ENCODE measurements at places on chromosomes 7 and 10. TPM values are rescaled to one million over a fixed set of nuclear protein-coding genes. Genes with fewer than 3 reads are reported as not detected.

DNA sequence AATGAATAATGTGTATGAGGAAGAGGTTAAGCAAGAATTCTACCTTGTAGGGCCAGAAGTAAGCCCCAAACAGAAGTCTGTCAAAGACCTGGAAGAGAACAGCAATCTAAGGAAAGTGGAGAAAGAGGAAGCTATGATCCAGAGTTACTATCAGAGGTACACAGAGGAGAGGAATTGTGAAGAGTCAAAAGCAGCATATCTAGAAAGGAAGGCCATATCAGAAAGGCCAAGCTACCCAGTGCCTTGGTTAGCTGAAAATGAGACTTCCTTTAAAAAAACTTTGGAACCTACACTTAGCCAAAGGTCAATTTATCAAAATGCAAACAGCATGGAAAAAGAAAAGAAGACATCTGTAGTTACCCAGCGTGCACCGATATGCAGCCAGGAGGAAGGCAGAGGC, 42.7 kb upstream of the GAD2 start:
- no peaks in the 10 kb centered on the region for H3K4me1 ChIP-seq
- H3K27me3 ChIP-seq, result peaks cover 13% of the 10 kb centered on the region
- DNase-seq, result no peak
- H3K36me3 ChIP-seq, result no peaks in the 10 kb centered on the region
- no peak overlapping the region for H3K4me3 ChIP-seq

- no peaks in the 10 kb centered on the region for H3K36me3 ChIP-seq
- no peak overlapping the region for H3K4me3 ChIP-seq
- no peaks in the 10 kb centered on the region for H3K27me3 ChIP-seq
- no peak overlapping the region for H3K27ac ChIP-seq
- DNase-seq, result no peak
Measured at GRCh38 chr7:90488220-90488619, 18.8 kb downstream of the PTTG1IP2 start.

DNA sequence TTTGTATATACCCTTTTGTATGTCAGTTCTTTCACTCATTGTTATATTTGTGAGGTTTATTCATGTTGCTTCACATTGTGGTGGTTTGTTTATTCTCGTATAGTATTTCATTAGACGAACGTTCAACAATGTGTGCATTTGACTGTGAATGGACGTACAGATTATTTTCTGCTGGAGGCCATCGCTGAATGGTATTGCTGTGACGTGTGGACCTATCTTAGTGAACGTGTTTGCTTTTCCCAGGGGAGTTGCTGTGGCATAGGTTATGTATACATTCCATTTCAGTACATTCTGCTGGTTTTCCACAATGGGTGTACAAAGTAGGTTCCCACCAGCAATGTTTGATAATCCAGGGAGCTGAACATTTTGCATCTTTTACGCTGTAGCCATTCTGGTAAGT, 31.1 kb upstream of the PLEKHS1 start:
- no peaks in the 10 kb centered on the region for H3K27me3 ChIP-seq
- H3K4me3 ChIP-seq, result no peak overlapping the region
- H3K27ac ChIP-seq, result no peak overlapping the region
- peaks cover 55% of the 10 kb centered on the region for H3K36me3 ChIP-seq
- H3K4me1 ChIP-seq, result no peaks in the 10 kb centered on the region

- H3K27ac ChIP-seq, result no peak overlapping the region
- H3K36me3 ChIP-seq, result peaks cover 9% of the 10 kb centered on the region
- H3K4me3 ChIP-seq, result no peak overlapping the region
- no peaks in the 10 kb centered on the region for H3K27me3 ChIP-seq
- H3K4me1 ChIP-seq, result peaks cover 9% of the 10 kb centered on the region
Measured at GRCh38 chr10:119441921-119442757, 100.4 kb downstream of the RGS10 start.

DNA sequence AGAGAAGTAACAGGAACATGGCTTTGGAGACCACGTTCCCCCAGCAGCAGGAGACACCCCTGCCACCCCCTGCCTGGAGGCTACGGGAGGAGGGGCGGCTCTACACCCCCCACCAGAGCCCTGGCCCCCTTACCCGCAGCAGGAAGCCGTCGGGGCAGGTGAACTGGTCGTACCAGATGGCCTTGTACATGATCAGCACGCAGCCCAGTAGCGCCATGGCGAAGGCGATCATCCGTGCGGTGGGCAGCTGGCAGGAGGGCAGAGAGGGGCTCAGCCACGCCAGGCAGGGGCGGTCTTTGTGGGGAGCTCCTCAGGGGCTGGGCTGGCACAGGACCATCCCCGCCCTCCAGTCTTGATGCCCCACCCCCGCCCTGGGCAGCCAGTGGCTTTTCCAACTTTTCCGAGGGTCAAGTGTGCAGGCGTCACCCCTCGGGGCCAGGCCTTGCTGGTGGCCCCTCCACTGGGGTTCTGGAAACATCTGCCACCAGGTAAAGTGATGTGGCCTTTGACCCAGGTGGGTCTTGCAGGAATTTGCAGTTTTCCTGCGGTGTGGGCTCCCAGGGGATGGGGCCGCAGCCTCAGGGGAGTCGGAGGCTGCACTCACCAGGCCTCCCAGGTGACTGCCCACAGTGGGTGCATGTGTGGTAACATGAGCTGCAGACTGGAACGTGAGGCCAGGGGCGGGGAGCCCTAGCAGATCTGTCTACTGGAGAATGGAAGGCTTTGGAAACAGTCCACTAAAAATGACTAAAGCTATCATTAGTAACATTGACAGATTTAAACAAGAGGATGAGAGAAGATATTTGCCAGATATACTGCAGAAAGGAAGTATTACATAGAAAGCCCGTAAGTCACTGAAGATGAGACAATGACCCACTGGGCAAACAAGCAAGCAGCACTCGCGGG, 9.7 kb downstream of the CALY start:
- peaks cover 30% of the 10 kb centered on the region for H3K4me1 ChIP-seq
- no peak for DNase-seq
- H3K27me3 ChIP-seq, result peaks cover 43% of the 10 kb centered on the region
- H3K27ac ChIP-seq, result no peak overlapping the region

GRCh38 chr10:85235258-85235657, 906.9 kb downstream of the CCSER2 start:
- DNase-seq, result no peak
- H3K27ac ChIP-seq, result no peak overlapping the region
- H3K27me3 ChIP-seq, result no peaks in the 10 kb centered on the region
- H3K4me1 ChIP-seq, result no peaks in the 10 kb centered on the region
- H3K36me3 ChIP-seq, result no peaks in the 10 kb centered on the region

The PDCD11 gene
- 13.3 TPM for total RNA-seq

The MAD1L1 gene
- total RNA-seq, result 160 TPM
